ENCODE measurements at places on chromosomes 11 and 22.

DNA sequence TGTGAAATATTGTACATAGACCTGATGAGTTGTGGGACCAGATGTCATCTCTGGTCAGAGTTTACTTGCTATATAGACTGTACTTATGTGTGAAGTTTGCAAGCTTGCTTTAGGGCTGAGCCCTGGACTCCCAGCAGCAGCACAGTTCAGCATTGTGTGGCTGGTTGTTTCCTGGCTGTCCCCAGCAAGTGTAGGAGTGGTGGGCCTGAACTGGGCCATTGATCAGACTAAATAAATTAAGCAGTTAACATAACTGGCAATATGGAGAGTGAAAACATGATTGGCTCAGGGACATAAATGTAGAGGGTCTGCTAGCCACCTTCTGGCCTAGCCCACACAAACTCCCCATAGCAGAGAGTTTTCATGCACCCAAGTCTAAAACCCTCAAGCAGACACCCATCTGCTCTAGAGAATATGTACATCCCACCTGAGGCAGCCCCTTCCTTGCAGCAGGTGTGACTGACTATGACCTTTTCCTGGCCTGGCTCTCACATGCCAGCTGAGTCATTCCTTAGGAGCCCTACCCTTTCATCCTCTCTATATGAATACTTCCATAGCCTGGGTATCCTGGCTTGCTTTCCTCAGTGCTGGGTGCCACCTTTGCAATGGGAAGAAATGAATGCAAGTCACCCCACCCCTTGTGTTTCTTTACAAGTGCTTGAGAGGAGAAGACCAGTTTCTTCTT is 12.3 kb downstream of the PIK3IP1 start:
- DNase-seq = no peak

DNA sequence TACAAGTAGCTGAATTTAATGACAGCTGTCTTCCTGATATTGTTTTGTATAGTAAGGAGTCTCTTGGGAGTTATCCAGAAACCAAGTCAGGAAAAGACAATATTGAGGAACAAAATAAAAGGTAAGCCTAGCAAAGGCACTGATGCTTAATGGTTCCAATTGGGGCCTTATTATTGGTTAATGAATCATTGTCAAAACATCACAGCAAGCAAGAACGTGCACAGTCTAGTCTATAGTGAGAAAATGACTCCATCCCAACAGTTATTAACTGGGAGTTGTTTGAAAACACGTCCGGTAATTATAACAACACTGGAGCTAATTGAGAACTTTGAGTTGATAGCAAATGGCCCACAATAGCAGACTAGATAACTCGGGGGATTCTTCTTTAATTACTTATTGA is 17.7 kb downstream of the BSX start:
- DNase-seq = no peak

DNA sequence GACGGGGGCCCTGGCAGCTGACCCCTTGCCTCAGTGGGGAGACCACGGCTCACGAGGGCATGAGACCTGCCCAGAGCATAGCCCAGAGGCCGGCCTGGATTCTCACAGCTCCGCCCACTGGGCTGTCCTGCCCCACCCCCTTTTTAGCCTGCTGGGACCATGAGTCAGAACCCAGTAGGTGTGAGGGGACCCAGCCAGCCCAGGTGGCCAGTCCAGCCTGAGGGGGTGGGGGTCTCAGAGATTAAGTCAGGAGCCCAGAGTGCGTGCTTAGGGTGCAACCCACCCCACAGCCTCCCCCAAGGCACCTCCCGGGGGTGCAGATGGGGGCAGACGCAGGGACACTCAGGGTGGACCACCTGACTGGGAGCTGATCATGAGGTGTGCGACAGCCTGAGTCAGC is 40.1 kb upstream of the PPARA start:
- no peak for DNase-seq

DNA sequence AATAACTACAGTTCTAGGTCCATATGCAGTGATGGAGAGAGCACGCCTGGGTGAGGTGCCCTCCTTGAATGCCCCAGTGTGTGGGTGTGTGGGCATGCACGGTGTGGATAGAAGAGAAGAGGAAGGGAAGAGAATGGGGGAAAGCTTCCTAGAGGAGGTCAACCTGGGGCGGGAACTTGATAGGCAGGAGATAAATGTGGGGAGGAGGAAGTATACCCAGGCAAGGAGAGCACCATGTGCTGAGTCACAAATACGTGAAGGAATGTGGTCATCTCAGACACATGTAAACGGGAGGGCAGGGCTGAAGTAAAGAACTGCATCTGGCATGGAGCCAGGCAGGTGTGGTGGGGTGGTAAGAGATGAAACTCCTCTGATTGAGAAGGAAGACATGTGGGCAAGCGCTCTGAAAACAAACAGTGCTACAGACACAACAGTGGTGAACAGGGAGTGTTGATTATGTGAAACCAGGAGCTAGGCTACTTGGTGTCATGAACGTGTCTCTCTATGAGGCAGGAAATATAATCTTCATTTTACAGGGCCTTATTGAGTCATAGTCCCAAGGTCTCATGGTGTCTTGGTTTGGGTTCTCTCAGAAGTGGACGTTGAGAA is 61.5 kb upstream of the EED start:
- no peak for DNase-seq

- DNase-seq = no peak
Observed at GRCh38 chr11:37908219-37908548, 1310.1 kb upstream of the RAG2 start.

DNA sequence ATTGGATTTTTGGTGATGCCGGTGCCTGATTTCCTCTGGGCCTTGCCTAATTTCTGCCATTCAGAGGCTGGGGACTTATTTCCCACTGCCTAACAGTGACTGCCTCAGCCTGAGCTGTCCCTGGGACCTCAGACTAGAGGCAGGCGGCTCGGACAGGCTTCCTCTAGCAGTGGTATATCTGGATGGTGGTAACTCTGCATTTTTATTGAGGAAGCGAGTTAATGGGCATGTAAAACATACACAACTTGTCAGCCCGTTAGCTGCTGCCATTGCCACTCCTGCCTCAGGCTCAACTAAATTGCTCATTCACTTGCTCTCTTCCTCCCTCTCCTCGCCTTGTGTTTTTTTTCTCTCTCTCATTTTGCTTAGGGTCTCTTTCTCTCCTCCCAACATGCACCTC is 561.6 kb downstream of the BUD13 start:
- no peak for DNase-seq

- DNase-seq = no peak
Observed at GRCh38 chr22:46373159-46373558, 37.6 kb downstream of the TRMU start.

DNA sequence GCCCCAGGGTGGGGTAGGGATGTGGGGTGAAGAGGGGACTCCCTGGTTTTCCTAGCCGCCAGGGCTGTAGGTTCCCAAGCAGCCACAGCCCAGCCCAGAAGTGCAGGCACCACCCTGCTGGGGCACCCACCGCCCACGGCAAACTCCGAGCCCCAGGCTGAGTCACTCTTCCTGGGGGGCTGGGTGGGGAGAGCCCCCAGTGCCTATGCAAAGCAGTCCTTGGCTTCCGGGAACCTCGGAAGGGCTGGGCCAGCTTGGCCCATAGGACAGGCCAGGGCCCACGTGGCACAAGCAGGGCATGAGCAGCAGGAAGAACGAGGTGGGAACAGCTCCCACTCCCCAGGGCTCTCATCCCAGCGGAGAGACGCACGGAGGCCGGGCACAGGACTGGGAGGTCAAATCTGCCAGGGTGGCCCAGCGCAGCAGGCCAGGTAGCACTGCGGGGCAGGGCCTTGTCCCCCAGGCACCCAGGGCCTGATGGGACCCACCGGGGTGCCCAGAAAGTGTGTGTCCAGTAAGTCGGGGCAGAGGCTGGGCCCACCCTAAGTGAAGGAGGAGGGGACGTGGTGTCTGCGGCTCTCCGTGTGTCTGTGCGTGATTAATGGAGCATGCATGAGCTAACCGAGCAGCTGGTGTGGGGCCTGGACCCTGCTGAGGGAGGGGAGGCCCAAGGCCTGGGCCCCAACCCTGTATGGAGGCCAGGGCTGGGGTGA is 4.6 kb upstream of the IL17REL start:
- no peak for DNase-seq

GRCh38 chr11:47413908-47414684 is 5.7 kb downstream of the SLC39A13 start:
- no peak for DNase-seq

All from left renal pelvis (tissue), 4 donors.